ENCODE measurements at places on chromosomes 5 and 9. TPM values are rescaled to one million over a fixed set of nuclear protein-coding genes. Genes with fewer than 3 reads are reported as not detected.

- H3K27me3 ChIP-seq = no peaks in the 10 kb centered on the region
- H3K4me3 ChIP-seq = no peak overlapping the region
- H3K4me1 ChIP-seq = no peaks in the 10 kb centered on the region
- no peak overlapping the region for H3K27ac ChIP-seq
Observed at GRCh38 chr5:153403470-153403869, 87.0 kb upstream of the GRIA1 start.

- H3K27me3 ChIP-seq = no peaks in the 10 kb centered on the region
- no peaks in the 10 kb centered on the region for H3K36me3 ChIP-seq
- no peak for DNase-seq
- peaks cover 81% of the 10 kb centered on the region for H3K4me1 ChIP-seq
- no peak overlapping the region for H3K27ac ChIP-seq
Observed at GRCh38 chr5:54616031-54616430, 98.5 kb downstream of the SNX18 start.

DNA sequence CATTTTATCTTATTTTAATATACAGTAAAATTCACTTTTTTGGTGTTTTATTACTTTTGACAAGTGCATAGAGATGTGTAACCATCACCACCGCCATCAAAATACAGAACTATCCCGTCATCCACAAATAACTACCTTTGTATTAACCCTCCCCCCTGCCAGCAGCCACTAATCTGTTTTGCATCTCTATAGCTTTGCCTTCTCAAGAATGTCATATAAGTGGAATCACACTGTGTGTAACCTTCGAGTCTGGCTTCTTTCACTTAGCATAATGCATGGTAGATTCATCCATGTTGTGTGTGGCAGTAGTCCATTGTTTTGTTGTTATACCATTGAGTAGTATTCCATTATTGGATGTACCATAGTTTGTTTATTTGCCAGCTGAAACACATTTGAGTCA, 98.8 kb downstream of the BOD1 start:
- H3K4me3 ChIP-seq = no peak overlapping the region
- H3K36me3 ChIP-seq = no peaks in the 10 kb centered on the region
- H3K4me1 ChIP-seq = no peaks in the 10 kb centered on the region
- no peak overlapping the region for H3K27ac ChIP-seq
- no peak for DNase-seq

GRCh38 chr9:136019681-136020060, 58.5 kb upstream of the UBAC1 start:
- H3K36me3 ChIP-seq = no peaks in the 10 kb centered on the region
- no peak overlapping the region for H3K27ac ChIP-seq
- no peaks in the 10 kb centered on the region for H3K4me1 ChIP-seq
- no peak overlapping the region for H3K4me3 ChIP-seq
- peaks cover 23% of the 10 kb centered on the region for H3K27me3 ChIP-seq

DNA sequence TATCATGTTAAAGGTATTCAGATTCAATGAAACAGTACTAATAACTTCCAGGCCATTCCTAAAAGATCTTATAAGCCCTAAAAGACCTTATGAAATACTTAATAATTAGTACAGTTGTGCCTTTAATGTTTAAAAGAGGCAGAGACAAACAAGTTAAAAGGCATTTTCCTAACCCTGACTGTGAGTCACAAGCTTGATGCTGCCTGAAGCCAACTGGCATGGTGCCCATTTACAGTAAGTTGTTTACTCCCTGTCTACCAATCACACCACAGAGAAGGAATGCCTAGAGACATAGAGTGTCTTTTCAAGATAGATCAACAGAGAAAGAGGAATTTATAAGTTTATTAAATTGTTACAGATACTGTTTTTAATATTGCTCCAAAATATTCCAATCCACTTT, 47.8 kb downstream of the NR3C1 start:
- no peak overlapping the region for H3K4me3 ChIP-seq
- H3K27ac ChIP-seq = peak overlapping the region; percentile 82
- no peaks in the 10 kb centered on the region for H3K27me3 ChIP-seq

GRCh38 chr5:161713042-161713441, 27.5 kb downstream of the GABRA6 start:
- H3K27ac ChIP-seq = no peak overlapping the region
- H3K36me3 ChIP-seq = no peaks in the 10 kb centered on the region
- H3K27me3 ChIP-seq = no peaks in the 10 kb centered on the region
- no peaks in the 10 kb centered on the region for H3K4me1 ChIP-seq
- no peak for DNase-seq
- H3K4me3 ChIP-seq = no peak overlapping the region

- H3K36me3 ChIP-seq = no peaks in the 10 kb centered on the region
- H3K4me3 ChIP-seq = no peak overlapping the region
- H3K4me1 ChIP-seq = no peaks in the 10 kb centered on the region
- H3K27ac ChIP-seq = no peak overlapping the region
- no peak for DNase-seq
Observed at GRCh38 chr9:77512876-77513275, 135.2 kb downstream of the GNA14 start.

The GTF2H2 gene
- polyA plus RNA-seq = 12.8 TPM

The ZBED3 gene
- 0.28 TPM for polyA plus RNA-seq

The ST8SIA4 gene
- 29.7 TPM for polyA plus RNA-seq

The PRDM9 gene
- not detected for polyA plus RNA-seq

The PRRT1B gene
- not detected for polyA plus RNA-seq
